ENCODE measurements at places on chromosomes 6 and 20.

- no peaks in the 10 kb centered on the region for H3K4me1 ChIP-seq
- no peak overlapping the region for H3K27ac ChIP-seq
- H3K4me3 ChIP-seq = no peak overlapping the region
- DNase-seq = no peak
Observed at GRCh38 chr6:27761391-27761790, 150.8 kb downstream of the OR2B2 start.

DNA sequence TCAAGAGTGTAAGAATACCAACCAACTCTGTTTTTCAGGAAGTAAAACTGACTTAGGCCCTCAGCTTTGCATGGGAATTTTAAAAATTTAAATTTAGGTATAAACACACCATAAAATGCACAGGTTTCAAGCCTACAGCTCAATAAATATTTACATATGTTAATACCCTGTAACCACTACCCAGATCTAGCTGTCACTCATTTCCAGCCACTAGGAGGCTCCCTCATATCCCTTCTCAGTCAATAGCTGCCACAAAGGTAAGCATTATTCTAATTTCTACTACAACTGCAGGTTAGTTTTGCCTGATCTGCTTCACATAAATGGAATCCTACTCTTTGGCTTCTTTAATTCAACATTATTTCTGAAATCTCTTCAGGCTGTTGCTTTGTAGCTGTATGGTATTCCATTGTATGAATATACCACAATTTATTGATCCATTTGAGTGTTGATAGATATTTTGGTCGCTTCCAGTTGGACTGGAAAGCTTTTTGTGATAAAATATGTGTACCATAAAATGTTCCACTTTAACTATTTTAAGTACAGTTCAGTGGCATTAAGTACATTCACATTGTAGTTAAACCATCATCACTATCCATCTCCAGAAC lies 32.5 kb upstream of the MEI4 start:
- DNase-seq = no peak
- H3K4me1 ChIP-seq = no peaks in the 10 kb centered on the region
- H3K27me3 ChIP-seq = no peaks in the 10 kb centered on the region
- H3K36me3 ChIP-seq = no peaks in the 10 kb centered on the region
- H3K4me3 ChIP-seq = no peak overlapping the region
- H3K27ac ChIP-seq = no peak overlapping the region

- no peak overlapping the region for H3K27ac ChIP-seq
- H3K27me3 ChIP-seq = no peaks in the 10 kb centered on the region
Observed at GRCh38 chr6:155381673-155382337, 67.5 kb upstream of the TFB1M start.

GRCh38 chr6:45105170-45105820 lies 222.8 kb upstream of the RUNX2 start:
- H3K27ac ChIP-seq = no peak overlapping the region
- no peak for DNase-seq
- H3K36me3 ChIP-seq = no peaks in the 10 kb centered on the region
- no peaks in the 10 kb centered on the region for H3K4me1 ChIP-seq
- H3K4me3 ChIP-seq = no peak overlapping the region

- H3K36me3 ChIP-seq = no peaks in the 10 kb centered on the region
- no peaks in the 10 kb centered on the region for H3K27me3 ChIP-seq
- no peak for DNase-seq
- peak overlapping the region; percentile 36 for H3K27ac ChIP-seq
- H3K4me3 ChIP-seq = no peak overlapping the region
- H3K4me1 ChIP-seq = peaks cover 91% of the 10 kb centered on the region
Observed at GRCh38 chr20:17579369-17580039, 9.6 kb downstream of the DSTN start.

DNA sequence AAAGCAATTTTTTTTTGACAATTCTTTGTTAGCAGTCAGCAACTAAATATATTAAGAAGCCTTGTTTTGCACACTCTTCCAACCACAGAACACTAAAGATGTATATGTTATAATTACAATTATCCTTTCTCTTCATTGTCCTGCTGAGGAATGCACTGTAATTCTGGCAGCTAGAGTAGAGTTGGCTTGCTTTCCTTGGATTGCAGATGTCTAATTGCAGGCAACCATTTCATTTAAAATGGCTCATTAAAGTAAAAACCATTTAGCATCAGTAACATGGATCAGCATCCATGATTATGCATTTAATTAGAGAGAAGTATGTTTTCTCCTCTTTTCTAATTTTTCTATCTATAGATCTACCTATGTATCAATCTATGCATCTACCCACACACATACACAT lies 335.4 kb downstream of the GRIK2 start:
- H3K27me3 ChIP-seq = no peaks in the 10 kb centered on the region
- no peaks in the 10 kb centered on the region for H3K36me3 ChIP-seq
- no peak for DNase-seq
- H3K4me3 ChIP-seq = no peak overlapping the region

- no peaks in the 10 kb centered on the region for H3K4me1 ChIP-seq
- no peak overlapping the region for H3K27ac ChIP-seq
- DNase-seq = no peak
- H3K36me3 ChIP-seq = peaks cover 18% of the 10 kb centered on the region
- no peaks in the 10 kb centered on the region for H3K27me3 ChIP-seq
- no peak overlapping the region for H3K4me3 ChIP-seq
Observed at GRCh38 chr6:17785094-17785787, 78.5 kb upstream of the NUP153 start.

GRCh38 chr20:62374331-62375152 lies 7.4 kb upstream of the LAMA5 start:
- peaks cover 63% of the 10 kb centered on the region for H3K4me1 ChIP-seq
- no peaks in the 10 kb centered on the region for H3K36me3 ChIP-seq
- DNase-seq = no peak
- H3K4me3 ChIP-seq = no peak overlapping the region
- H3K27ac ChIP-seq = peak overlapping the region; percentile 93

- no peak overlapping the region for H3K4me3 ChIP-seq
- DNase-seq = no peak
- peaks cover 48% of the 10 kb centered on the region for H3K4me1 ChIP-seq
- no peak overlapping the region for H3K27ac ChIP-seq
- no peaks in the 10 kb centered on the region for H3K36me3 ChIP-seq
- no peaks in the 10 kb centered on the region for H3K27me3 ChIP-seq
Observed at GRCh38 chr6:134442073-134442472, 124.2 kb upstream of the SGK1 start.

GRCh38 chr20:39876976-39877635 lies 811.9 kb downstream of the MAFB start:
- no peak overlapping the region for H3K4me3 ChIP-seq
- no peaks in the 10 kb centered on the region for H3K36me3 ChIP-seq
- H3K4me1 ChIP-seq = peaks cover 8% of the 10 kb centered on the region
- no peak for DNase-seq
- no peak overlapping the region for H3K27ac ChIP-seq
- no peaks in the 10 kb centered on the region for H3K27me3 ChIP-seq

GRCh38 chr20:25247000-25247517 lies 826 bp upstream of the PYGB start:
- H3K27ac ChIP-seq = peak overlapping the region; percentile 95
- H3K4me3 ChIP-seq = peak overlapping the region; percentile 96
- H3K4me1 ChIP-seq = peaks cover 9% of the 10 kb centered on the region
- no peak for DNase-seq

- no peak for DNase-seq
- no peaks in the 10 kb centered on the region for H3K36me3 ChIP-seq
- no peak overlapping the region for H3K4me3 ChIP-seq
- no peak overlapping the region for H3K27ac ChIP-seq
- no peaks in the 10 kb centered on the region for H3K27me3 ChIP-seq
Observed at GRCh38 chr20:58017231-58017969, 211.1 kb downstream of the ANKRD60 start.

DNA sequence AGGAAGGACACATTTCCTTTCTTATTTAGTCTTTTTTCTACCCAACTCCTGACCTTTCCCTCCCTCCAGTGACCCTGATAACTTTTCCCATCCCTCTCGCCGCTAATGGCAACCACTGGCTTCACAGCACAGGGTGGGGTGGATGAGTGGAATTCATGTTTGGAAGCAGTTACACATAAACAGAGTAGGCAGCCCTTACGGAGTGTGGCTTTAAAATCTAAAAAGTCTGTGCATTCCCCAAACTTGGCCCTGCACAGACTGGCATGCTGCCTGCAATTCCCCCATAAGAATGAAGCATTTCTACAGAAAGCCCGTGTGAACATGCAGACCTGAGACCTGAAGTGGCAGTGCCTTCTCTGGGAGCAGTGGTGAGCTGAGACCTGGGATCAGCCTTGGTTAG lies 275.9 kb upstream of the PRND start:
- no peaks in the 10 kb centered on the region for H3K27me3 ChIP-seq
- H3K4me3 ChIP-seq = no peak overlapping the region
- no peak overlapping the region for H3K27ac ChIP-seq
- H3K36me3 ChIP-seq = no peaks in the 10 kb centered on the region
- no peaks in the 10 kb centered on the region for H3K4me1 ChIP-seq
- no peak for DNase-seq

GRCh38 chr6:119791736-119792135 lies 442.2 kb upstream of the MAN1A1 start:
- DNase-seq = no peak
- no peak overlapping the region for H3K4me3 ChIP-seq
- no peaks in the 10 kb centered on the region for H3K36me3 ChIP-seq
- no peak overlapping the region for H3K27ac ChIP-seq

Measured in esophagus squamous epithelium (tissue), 5 donors.